ENCODE measurements at places on chromosomes 6 and 20. TPM values are rescaled to one million over a fixed set of nuclear protein-coding genes. Genes with fewer than 3 reads are reported as not detected.
A peak's percentile ranks its signal among the peaks of the same experiment; 100 is the strongest.

DNA sequence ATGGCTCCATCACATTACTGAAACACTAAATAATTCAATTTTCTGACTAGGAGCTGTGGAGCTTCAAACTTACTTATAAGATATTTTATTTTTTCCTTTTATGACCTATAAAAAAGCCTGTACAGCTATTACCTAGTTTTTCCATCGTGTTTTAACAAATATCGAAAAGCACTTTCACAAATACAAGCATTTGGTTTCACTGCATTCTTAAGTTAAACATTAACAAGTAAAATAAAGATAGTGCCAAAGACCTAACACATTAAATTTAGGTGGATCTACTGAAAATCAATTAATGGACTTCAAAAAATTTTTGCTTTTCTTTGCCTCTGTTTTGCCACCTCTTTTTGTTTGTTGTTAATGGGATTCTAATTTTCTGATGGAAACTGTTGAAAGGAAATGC lies 83.3 kb downstream of the EPM2A start:
- no peaks in the 10 kb centered on the region for H3K36me3 ChIP-seq
- H3K27ac ChIP-seq: no peak overlapping the region
- no peaks in the 10 kb centered on the region for H3K27me3 ChIP-seq
- no peak for DNase-seq

DNA sequence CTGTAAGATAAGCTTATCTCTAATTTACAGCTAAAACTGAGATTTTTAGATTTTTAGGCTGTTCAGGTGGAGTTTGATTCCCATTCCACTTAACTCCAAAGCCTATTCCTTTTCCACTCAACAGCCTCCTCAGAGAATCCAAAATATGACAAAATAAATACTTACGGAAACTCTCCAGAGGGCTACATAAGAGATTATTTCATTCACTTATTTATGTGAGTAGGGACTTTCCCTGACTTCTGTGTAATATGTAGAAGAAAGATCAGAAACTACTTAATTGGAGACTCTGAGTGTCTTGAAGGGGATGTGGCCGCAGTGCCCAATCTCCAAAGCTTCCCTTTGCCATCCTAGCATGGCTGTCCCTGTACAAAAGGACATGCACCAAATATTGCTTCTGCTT lies 72.1 kb upstream of the ISM1 start:
- no peak for DNase-seq
- H3K27ac ChIP-seq: no peak overlapping the region
- H3K4me1 ChIP-seq: peaks cover 2% of the 10 kb centered on the region
- H3K4me3 ChIP-seq: no peak overlapping the region
- H3K36me3 ChIP-seq: peaks cover 2% of the 10 kb centered on the region

GRCh38 chr6:22003287-22003686 lies 293.5 kb downstream of the PRL start:
- H3K4me1 ChIP-seq: no peaks in the 10 kb centered on the region
- no peak for DNase-seq
- H3K36me3 ChIP-seq: no peaks in the 10 kb centered on the region
- no peak overlapping the region for H3K27ac ChIP-seq
- H3K4me3 ChIP-seq: no peak overlapping the region
- H3K27me3 ChIP-seq: no peaks in the 10 kb centered on the region

DNA sequence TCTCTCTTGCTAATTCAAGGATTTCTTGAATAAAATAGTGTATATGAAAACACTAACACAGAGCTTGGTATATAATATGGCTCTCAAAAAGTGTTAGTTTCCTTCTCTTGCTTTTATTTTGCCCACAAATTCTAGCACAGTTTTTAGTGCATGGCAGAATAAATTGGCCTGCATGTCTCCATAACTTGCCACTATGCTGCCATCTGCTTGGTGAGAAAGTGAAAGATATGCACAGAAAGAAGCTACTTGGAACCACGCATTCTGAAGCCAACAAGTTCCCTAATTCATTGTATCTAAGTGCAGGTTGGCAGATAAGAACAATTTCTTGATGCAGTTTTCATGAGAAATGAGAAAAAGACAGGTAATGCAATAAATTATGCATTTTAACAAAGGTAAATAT lies 101.2 kb downstream of the EPHA7 start:
- H3K36me3 ChIP-seq: no peaks in the 10 kb centered on the region
- H3K27me3 ChIP-seq: no peaks in the 10 kb centered on the region
- no peak for DNase-seq
- no peak overlapping the region for H3K27ac ChIP-seq
- no peaks in the 10 kb centered on the region for H3K4me1 ChIP-seq

GRCh38 chr6:166545156-166546034 lies 41.1 kb downstream of the RAMACL start:
- H3K4me1 ChIP-seq: no peaks in the 10 kb centered on the region
- no peak overlapping the region for H3K27ac ChIP-seq
- no peak for DNase-seq
- H3K4me3 ChIP-seq: no peak overlapping the region
- no peaks in the 10 kb centered on the region for H3K27me3 ChIP-seq

DNA sequence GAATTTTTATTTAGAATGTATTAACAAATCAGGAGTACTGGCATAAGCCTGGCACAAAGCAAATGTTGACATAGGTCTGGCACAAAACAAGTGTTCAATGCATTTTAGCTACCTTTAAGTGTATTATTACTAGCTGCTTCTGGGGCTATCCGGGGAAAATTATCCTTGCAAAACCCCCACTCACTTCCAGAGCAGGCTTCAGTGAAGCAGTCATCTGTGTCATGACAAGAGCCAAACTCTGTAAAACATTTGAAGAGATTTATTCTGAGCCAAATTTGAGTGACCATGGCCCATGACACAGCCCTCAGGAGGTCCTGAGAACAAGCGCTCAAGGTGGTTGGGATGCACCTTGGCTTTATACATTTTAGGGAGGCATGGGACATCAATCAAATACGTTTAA lies 6.4 kb upstream of the TRIM38 start:
- no peak overlapping the region for H3K4me3 ChIP-seq
- no peak overlapping the region for H3K27ac ChIP-seq
- no peaks in the 10 kb centered on the region for H3K4me1 ChIP-seq
- no peaks in the 10 kb centered on the region for H3K27me3 ChIP-seq

GRCh38 chr20:42190084-42190483 lies 571.9 kb upstream of the CHD6 start:
- no peak for DNase-seq
- H3K4me3 ChIP-seq: no peak overlapping the region
- no peaks in the 10 kb centered on the region for H3K27me3 ChIP-seq
- no peaks in the 10 kb centered on the region for H3K36me3 ChIP-seq
- no peak overlapping the region for H3K27ac ChIP-seq
- H3K4me1 ChIP-seq: no peaks in the 10 kb centered on the region

DNA sequence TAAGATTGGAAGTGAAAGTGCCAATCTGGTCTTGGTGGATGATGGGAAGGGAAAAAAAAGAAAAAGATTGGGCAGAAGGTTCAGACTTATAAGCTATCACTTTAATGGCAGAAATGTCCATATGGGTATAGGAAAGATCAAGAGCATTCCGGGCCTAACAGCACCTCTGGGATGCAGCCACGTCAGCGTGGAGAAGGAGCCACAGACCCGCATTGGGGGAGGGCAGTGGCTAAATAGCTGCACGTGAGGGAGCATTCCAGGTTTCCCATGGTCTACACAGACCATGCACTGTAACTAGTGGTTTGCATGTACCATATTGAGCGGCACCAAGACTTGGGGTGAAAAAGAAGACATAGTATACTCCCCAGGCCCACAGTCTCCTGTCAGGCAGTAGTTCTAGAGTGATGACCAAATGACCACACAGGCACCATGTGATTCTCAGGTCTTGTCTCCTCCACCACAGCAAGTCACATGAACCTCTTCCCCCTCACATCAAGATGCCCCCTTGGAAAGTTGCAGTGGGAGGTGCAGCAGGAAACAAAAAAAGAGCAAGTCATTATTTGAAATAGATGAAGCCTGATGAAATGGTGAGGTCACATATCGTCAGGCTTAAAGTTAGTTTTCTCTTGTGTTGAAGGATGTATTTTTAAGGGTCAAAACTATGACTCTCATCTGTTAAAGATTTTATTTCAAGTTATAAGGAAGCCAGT lies 94.4 kb upstream of the TNFAIP3 start:
- H3K27ac ChIP-seq: no peak overlapping the region
- DNase-seq: no peak
- H3K36me3 ChIP-seq: no peaks in the 10 kb centered on the region
- no peaks in the 10 kb centered on the region for H3K4me1 ChIP-seq
- no peak overlapping the region for H3K4me3 ChIP-seq

DNA sequence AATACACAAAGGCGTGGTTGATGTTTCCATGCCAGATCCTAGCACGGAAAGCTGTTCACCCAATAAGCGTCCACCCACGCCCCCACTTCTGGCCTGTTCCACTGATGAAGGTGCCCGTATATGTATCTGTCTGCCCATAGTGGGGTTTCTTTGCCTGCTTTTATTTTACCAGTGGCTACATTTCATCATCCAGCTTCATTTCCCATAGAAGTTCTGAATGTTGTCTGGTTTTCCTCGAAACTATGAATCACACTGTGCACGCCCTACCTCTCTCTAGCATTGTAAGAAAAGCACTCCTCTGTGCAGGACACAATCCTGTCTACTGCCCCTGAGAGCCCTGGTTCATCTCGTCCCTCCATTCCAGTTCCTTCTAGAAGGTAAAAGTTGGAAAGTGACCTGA lies 8.8 kb upstream of the CD93 start:
- no peak overlapping the region for H3K27ac ChIP-seq
- DNase-seq: no peak
- H3K4me1 ChIP-seq: no peaks in the 10 kb centered on the region
- no peaks in the 10 kb centered on the region for H3K36me3 ChIP-seq
- H3K27me3 ChIP-seq: no peaks in the 10 kb centered on the region
- no peak overlapping the region for H3K4me3 ChIP-seq

GRCh38 chr6:53888931-53889330 lies 94.1 kb downstream of the LRRC1 start:
- H3K36me3 ChIP-seq: no peaks in the 10 kb centered on the region
- no peaks in the 10 kb centered on the region for H3K4me1 ChIP-seq
- no peaks in the 10 kb centered on the region for H3K27me3 ChIP-seq
- DNase-seq: no peak

- H3K36me3 ChIP-seq: no peaks in the 10 kb centered on the region
- peak overlapping the region; percentile 59 for H3K27ac ChIP-seq
- H3K4me3 ChIP-seq: no peak overlapping the region
- no peak for DNase-seq
Measured at GRCh38 chr6:20183706-20184105, 28.6 kb downstream of the MBOAT1 start.

- H3K27ac ChIP-seq: peak overlapping the region; percentile 36
- no peak for DNase-seq
- no peaks in the 10 kb centered on the region for H3K36me3 ChIP-seq
- peaks cover 18% of the 10 kb centered on the region for H3K27me3 ChIP-seq
Measured at GRCh38 chr20:40686434-40686882, 2.6 kb downstream of the MAFB start.

GRCh38 chr6:136524339-136524935 lies 25.8 kb downstream of the MAP7 start:
- H3K4me3 ChIP-seq: no peak overlapping the region
- H3K4me1 ChIP-seq: no peaks in the 10 kb centered on the region
- no peak for DNase-seq
- H3K27me3 ChIP-seq: no peaks in the 10 kb centered on the region

DNA sequence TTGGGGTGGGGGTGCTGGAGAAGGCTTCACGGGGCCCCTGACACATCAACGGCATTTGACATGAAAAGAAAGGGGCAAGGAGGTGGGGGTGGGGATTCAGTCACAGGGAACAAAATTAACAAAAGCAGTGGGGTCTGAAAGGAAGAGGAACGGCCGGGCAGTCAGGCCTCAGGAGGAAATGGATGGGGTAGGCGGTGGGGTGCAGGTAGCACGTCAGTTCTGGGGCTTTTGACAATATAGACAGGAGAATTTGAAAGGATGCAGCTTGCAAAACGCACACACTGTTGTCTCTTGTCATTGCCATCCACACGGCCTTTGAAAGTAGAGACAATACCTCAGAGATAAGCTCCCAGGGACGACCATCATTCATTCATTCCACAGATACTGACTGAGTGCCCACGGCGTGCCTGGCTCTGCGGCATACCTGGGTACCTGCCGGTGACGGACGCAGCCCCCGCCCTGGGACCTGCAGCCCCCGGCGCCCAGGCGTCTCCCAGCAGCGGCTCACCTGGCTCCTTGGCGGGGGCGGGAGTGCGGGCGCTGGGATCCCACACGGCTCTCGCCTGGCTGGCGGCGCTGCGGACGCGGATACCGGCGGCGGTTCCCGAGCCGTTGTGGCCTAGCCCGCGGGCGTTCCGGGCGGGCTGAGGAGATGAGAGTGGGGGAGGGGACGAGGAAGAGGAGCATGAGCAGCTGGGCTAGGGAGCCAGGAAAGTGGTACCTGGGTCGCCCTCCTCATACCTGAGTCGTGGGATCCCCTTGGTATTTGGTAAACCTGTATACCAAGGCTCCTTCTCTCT lies at the start of gene SLC26A8:
Gene SLC26A8, minus strand, starts transcription at position 646 of the 800 bp plus-strand sequence. CDS start 4,934 bp downstream, outside the sequence.
- no peak within 1 kb of the TSS for H3K4me3 ChIP-seq
- H3K27ac ChIP-seq: no peak within 1 kb of the TSS
- DNase-seq: peak; percentile 58
- H3K36me3 ChIP-seq: no peaks in the 10 kb centered on the region

DNA sequence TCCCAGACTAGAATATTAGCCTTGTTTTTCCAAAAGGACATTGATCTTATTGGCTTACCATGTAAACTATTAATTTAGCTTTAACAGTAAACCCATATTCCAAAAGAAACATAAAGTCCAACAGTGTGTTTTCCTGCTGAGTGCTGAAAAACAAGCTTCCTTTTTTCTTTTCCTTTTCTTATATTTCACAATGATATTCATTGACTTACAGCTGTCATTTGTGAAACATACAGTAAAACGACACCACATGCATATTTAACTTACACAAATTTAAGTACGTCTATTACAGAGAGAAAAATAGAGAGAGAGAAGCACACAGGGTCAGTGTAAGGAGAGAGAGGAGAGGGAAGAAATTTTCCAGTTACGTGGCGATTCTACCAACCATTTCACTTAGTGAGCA lies 543.9 kb upstream of the JARID2 start:
- no peaks in the 10 kb centered on the region for H3K27me3 ChIP-seq
- H3K4me3 ChIP-seq: no peak overlapping the region
- no peaks in the 10 kb centered on the region for H3K4me1 ChIP-seq
- H3K27ac ChIP-seq: no peak overlapping the region
- H3K36me3 ChIP-seq: no peaks in the 10 kb centered on the region

DNA sequence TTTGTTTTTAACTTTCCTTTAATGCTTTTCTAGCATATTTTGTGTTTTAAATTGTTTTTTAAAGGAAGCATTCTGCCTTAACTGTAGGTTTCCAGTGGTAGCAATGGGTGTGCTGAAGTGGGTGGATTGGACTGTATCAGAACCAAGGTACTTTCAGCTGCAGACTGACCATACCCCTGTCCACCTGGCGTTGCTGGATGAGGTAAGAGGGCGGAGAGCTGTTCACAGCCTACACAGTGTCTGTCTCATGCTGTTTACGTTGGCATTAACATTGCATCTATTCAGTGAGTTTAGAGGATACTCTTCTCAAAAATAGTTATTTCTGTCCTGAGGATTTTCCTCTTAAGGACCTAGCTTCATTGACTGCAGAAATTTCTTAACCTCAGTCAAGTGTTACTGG lies 11.9 kb downstream of the NELFCD start:
- peaks cover 11% of the 10 kb centered on the region for H3K4me1 ChIP-seq
- no peak overlapping the region for H3K4me3 ChIP-seq
- H3K27me3 ChIP-seq: no peaks in the 10 kb centered on the region
- H3K27ac ChIP-seq: no peak overlapping the region
- no peak for DNase-seq

- H3K27ac ChIP-seq: no peak overlapping the region
- no peak overlapping the region for H3K4me3 ChIP-seq
- DNase-seq: peak; percentile 23
- H3K4me1 ChIP-seq: no peaks in the 10 kb centered on the region
Measured at GRCh38 chr6:102068349-102068929, 674.9 kb downstream of the GRIK2 start.

The RIMS4 gene
- 0.13 TPM for total RNA-seq

The UFL1 gene
- total RNA-seq: 27.5 TPM

The CALHM4 gene
- not detected for total RNA-seq

The NOX3 gene
- not detected for total RNA-seq

The ULBP1 gene
- total RNA-seq: 0.72 TPM

The ELOVL2 gene
- 0.79 TPM for total RNA-seq

The FKBP1A gene
- total RNA-seq: 220 TPM

The PTK6 gene
- 1.1 TPM for total RNA-seq

The BFSP1 gene
- 1.3 TPM for total RNA-seq
